ENCODE measurements at places on chromosomes 2 and 18.

DNA sequence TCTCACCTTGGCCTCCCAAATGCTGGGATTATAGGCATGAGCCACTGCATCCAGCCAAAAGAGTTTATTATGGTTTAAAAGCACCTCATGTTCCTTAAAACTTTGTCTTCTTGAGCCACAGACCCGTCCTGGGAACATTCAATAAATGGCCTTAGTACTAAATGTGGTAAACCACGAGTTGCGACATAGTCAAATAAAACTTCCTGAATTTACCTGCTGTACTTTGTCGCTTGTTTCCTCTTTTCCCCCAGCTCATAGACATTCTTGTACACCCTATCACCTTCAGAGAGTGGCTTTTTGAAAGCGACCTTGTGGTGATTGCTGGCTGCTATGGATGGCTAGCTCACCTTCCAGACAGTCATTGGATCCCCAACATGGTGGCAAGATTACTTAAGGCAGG, 310.4 kb downstream of the LRRTM1 start:
- DNase-seq, result no peak

DNA sequence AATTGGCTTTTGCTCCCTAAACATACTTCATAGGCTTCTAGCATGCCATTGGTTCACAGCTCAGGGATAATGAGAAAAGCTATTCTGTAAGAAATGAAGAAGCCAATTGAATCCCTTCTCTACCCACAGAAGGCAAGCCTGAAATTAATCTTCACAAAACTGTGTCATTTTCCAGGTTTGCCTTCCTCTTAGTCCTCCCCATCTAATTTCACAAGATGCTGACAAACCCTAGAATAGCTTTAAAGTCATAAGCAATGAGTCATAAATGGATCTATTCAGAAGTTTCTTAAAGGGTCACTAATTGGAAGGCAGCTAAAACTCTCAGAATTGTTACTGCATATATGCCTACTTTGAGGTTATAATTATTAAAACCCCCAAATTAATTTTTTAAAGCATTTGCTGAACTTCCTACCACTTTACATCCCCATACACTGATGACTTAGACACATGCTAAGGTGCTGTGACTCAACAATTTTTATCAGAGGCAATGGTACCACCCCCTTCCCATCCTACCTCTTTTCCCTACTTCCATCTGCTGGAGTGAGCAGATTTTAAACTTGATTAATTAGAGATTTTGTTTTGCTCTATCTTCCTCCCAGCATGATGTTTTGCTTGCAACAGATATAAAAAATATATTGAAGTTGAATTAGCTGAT, 51.3 kb upstream of the NABP1 start:
- no peak for DNase-seq

DNA sequence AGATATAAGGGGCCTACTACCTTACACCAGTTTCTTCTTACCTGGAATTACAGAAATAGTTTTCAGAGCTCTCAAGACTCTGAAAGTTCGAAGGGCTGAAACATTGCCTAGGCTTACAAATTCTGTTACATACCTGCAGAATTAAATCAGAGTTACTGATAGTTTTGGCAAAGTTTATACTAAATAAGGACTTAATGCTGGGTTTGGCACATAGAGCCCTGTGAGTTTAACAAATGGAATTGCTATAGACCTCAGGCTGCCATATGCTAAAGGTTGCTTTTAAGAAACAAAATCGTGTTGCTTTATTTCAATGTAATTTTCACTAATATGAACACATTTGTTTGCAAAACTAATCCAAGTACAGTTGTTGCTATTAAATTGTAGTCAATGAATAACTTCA, 40.1 kb downstream of the SCN3A start:
- no peak for DNase-seq

GRCh38 chr2:231161252-231161839, 36.5 kb upstream of the HTR2B start:
- DNase-seq, result no peak

GRCh38 chr2:146853741-146854444, 990.9 kb upstream of the ACVR2A start:
- no peak for DNase-seq
